ENCODE measurements at places on chromosomes 3 and 15. TPM values are rescaled to one million over a fixed set of nuclear protein-coding genes. Genes with fewer than 3 reads are reported as not detected.

The CEP97 gene
- polyA plus RNA-seq, result 1.6 TPM

The TBC1D5 gene
- polyA plus RNA-seq, result 11.8 TPM

The GLDN gene
- polyA plus RNA-seq, result 3.0 TPM

The TUSC7 gene
- not detected for polyA plus RNA-seq

The TNFAIP8L3 gene
- 26.4 TPM for polyA plus RNA-seq

The CYP11A1 gene
- polyA plus RNA-seq, result 0.10 TPM

Measured in aorta (tissue), 5 donors.